Right atrium auricular region (tissue), 2 donors: ENCODE measurements at places on chromosomes 2 and 18. TPM values are rescaled to one million over a fixed set of nuclear protein-coding genes. Genes with fewer than 3 reads are reported as not detected.

AQP4 gene
- 14.9 TPM for total RNA-seq

GRCh38 chr2:9660781-9661180, 30.0 kb upstream of the YWHAQ start:
- H3K36me3 ChIP-seq: no peaks in the 10 kb centered on the region
- H3K4me1 ChIP-seq: no peaks in the 10 kb centered on the region
- no peak overlapping the region for H3K4me3 ChIP-seq
- DNase-seq: no peak
- H3K27me3 ChIP-seq: no peaks in the 10 kb centered on the region

- no peaks in the 10 kb centered on the region for H3K36me3 ChIP-seq
- H3K27me3 ChIP-seq: no peaks in the 10 kb centered on the region
- no peak for DNase-seq
- H3K4me1 ChIP-seq: no peaks in the 10 kb centered on the region
- H3K27ac ChIP-seq: no peak overlapping the region
Observed at GRCh38 chr2:55025627-55026026, 24.6 kb downstream of the RTN4 start.

THOC1 gene
- 11.4 TPM for total RNA-seq

- H3K4me1 ChIP-seq: no peaks in the 10 kb centered on the region
- H3K36me3 ChIP-seq: no peaks in the 10 kb centered on the region
- no peak for DNase-seq
- no peaks in the 10 kb centered on the region for H3K27me3 ChIP-seq
Observed at GRCh38 chr2:4427083-4427482, 723.7 kb downstream of the DCDC2C start.

TCF23 gene
- total RNA-seq: not detected

DNA sequence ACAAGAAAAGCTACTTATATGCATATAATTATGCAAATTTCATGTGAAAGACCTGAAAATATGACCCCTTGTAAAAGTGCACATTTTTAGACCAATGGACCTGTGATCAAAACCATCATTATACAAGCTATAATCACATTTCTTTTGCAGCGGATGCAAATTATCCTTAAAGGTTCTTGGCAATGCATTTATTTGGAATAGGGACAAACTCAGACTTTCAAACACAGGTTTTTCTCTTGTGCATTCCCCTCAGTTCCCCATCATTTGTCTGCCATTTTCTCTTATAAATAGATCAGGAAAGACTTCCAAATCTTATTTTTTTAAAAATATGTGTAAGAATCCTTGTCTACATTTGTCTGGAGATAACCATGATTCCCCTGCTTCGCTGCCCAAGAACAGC, 954.2 kb upstream of the NRXN1 start:
- no peaks in the 10 kb centered on the region for H3K27me3 ChIP-seq
- no peak overlapping the region for H3K4me3 ChIP-seq
- no peak overlapping the region for H3K27ac ChIP-seq
- DNase-seq: no peak
- no peaks in the 10 kb centered on the region for H3K36me3 ChIP-seq
- no peaks in the 10 kb centered on the region for H3K4me1 ChIP-seq

- peak overlapping the region; percentile 93 for H3K27ac ChIP-seq
- H3K27me3 ChIP-seq: no peaks in the 10 kb centered on the region
- no peak for DNase-seq
- H3K4me1 ChIP-seq: peaks cover 34% of the 10 kb centered on the region
- H3K4me3 ChIP-seq: peak overlapping the region; percentile 92
Observed at GRCh38 chr2:130371723-130372054, 15.8 kb downstream of the PTPN18 start.

- H3K36me3 ChIP-seq: no peaks in the 10 kb centered on the region
- DNase-seq: no peak
- no peak overlapping the region for H3K4me3 ChIP-seq
- no peaks in the 10 kb centered on the region for H3K4me1 ChIP-seq
- H3K27me3 ChIP-seq: no peaks in the 10 kb centered on the region
Observed at GRCh38 chr2:36462311-36462935, 106.8 kb downstream of the CRIM1 start.

DNA sequence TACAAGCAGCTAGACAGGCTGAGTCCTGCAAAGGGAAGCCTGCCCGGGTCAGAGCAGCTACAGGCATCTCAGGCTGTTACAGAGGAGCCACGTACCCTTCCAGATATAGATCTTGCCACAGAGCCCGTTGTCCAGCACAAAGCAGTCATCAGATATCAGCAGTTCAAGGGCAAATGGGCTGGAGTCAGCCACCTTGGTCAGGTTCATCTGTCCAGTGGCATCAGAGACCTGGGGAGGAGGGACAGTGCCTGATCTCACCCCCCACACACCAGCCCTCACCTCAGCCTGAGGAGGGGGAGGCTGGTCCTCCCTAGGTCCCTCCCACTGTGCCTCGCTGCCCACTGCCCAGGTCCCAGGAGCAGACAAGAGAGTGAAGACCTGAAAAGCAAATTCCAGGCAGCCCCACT, 12.2 kb downstream of the CAPG start:
- H3K27ac ChIP-seq: no peak overlapping the region
- no peaks in the 10 kb centered on the region for H3K27me3 ChIP-seq
- H3K4me1 ChIP-seq: no peaks in the 10 kb centered on the region
- no peaks in the 10 kb centered on the region for H3K36me3 ChIP-seq

- no peaks in the 10 kb centered on the region for H3K27me3 ChIP-seq
- H3K4me3 ChIP-seq: no peak overlapping the region
- no peaks in the 10 kb centered on the region for H3K4me1 ChIP-seq
- no peak for DNase-seq
- no peaks in the 10 kb centered on the region for H3K36me3 ChIP-seq
- no peak overlapping the region for H3K27ac ChIP-seq
Observed at GRCh38 chr2:7952046-7952745, 729.7 kb upstream of the ID2 start.

DNA sequence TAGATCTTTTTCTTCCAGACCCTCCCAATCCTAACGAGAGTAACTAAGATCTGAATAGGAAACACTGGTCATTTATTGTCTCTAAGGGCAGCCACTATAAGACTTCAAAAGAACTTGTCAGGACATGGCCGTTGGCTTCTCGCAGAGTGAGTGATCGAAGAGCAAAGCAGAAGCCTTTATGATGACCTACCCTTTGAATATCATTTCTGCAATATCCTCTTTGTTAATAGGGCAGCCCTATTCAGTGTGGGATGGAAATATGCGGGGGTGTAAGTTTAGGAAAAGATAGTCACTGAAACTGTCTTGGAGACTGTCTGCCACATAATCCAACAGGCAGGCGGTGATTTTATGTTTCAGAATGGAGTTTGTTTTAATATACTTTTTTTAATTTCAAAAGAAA, 70.9 kb downstream of the FBXO36 start:
- H3K4me1 ChIP-seq: no peaks in the 10 kb centered on the region
- no peaks in the 10 kb centered on the region for H3K27me3 ChIP-seq
- H3K4me3 ChIP-seq: no peak overlapping the region
- no peak overlapping the region for H3K27ac ChIP-seq

- H3K4me3 ChIP-seq: peak overlapping the region; percentile 62
- H3K4me1 ChIP-seq: no peaks in the 10 kb centered on the region
- H3K27me3 ChIP-seq: no peaks in the 10 kb centered on the region
Observed at GRCh38 chr2:36355890-36356297, 316 bp downstream of the CRIM1 start.

- no peak overlapping the region for H3K4me3 ChIP-seq
- H3K27me3 ChIP-seq: no peaks in the 10 kb centered on the region
- H3K36me3 ChIP-seq: no peaks in the 10 kb centered on the region
- H3K4me1 ChIP-seq: no peaks in the 10 kb centered on the region
Observed at GRCh38 chr2:160168878-160169277, 31.2 kb downstream of the ITGB6 start.
